ENCODE measurements at places on chromosomes 4 and X.

- DNase-seq, result peak; percentile 32
Measured at GRCh38 chr4:94642561-94642866, 115.2 kb upstream of the BMPR1B start.

DNA sequence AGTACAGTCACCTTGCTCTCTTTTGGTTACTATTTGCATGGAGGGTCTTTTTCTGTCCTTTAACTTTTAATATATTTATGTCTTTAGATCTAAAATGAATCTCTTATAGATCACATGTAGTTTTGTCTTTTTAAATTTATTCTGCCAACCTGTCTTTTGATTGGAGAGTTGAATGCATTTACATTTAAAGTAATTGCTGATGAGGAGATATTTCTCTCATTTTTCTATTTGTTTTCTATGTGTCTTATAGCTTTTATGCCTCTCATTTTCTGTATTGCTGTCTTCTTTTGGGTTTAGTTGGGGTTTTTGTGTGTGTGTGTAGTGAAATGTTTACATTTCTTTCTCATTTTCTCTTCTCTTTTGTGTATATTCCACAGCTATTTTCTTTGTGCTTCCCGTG, 123.5 kb downstream of the TBC1D19 start:
- no peak for DNase-seq

GRCh38 chr4:32429151-32429550, 1709.0 kb downstream of the PCDH7 start:
- no peak for DNase-seq

GRCh38 chr4:1910643-1911042, 39.5 kb downstream of the NSD2 start:
- no peak for DNase-seq

- no peak for DNase-seq
Measured at GRCh38 chr4:8055206-8055605, 103.4 kb downstream of the ABLIM2 start.

GRCh38 chr4:1210971-1211370, 38.0 kb downstream of the CTBP1 start:
- DNase-seq, result no peak

GRCh38 chrX:97756879-97757278, 873.2 kb downstream of the RPA4 start:
- no peak for DNase-seq

DNA sequence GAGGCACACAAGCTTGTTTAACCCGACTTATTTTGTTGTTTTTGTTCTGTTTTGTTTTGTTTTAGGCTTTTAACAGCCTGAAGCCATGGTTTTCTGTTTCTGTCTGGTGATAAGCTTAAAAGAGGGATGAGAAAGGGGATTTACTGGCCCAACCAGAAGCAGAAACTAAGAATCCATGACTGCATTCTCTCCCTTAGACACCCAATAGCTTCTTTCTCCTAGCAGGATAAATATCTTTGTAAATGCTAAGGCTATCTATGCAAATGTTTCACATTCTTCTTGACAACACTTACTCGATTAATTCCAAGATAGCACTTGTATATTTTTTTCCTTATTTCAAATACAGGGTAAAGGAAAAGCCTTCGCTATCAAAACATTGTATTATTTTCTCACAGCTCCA, 53.7 kb upstream of the SMAD1 start:
- no peak for DNase-seq

DNA sequence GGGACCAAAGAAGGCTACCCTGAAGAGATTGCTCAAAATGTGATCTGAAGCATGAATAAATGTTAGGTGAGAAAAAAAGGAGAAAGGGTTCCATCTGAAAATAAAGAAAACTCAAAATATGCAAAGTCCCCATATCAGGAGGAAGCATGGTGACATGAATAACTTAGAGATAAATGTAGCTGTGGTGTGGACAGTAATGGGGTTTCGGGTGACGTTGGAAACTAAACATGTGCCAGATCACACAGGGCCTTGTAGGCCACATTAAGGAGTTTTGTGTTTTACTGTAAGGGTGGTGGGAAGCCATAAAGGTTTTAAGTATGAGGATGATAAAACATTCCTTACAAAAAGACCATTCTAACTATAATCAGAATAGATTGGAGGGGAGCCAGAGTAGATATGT, 40.3 kb upstream of the ACSL4 start:
- no peak for DNase-seq

DNA sequence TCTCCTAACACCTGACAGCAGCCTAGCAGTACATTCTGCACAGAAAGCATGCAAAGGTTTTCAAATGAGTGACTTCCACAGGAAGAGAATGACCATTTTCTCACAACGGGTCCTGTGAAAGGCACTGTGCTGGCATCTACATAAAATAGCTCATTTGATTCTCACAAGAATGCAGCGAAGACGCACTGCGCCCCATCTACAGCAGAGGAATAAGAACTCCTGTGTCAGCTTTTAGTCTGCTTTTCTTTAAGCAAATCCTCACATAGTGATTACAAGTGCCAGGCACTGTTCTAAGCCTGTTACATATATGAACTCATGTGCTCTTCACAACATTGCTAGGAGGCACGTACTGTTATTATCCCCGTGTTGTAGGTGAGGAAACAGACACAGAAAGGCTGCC, 62.5 kb downstream of the AFAP1 start:
- DNase-seq, result no peak

DNA sequence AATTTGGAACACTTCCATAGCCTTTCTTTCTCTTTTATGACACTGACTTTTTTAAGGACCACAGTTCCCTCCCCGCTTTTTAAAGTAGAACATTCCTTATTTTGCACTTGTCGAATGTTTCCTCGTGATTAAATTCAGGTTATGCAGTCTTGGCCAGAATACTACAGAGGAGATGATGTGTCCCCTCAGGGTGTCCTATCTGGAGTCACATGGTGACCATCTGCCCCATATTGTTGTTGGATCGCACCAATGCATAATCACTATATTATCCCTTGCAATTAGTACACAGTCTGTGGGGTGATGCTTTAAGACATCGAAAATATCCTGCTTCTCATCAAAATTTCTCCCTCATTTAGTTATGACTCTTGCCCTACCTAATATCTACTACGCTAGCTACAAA, 27.4 kb downstream of the WDFY3 start:
- DNase-seq, result no peak

DNA sequence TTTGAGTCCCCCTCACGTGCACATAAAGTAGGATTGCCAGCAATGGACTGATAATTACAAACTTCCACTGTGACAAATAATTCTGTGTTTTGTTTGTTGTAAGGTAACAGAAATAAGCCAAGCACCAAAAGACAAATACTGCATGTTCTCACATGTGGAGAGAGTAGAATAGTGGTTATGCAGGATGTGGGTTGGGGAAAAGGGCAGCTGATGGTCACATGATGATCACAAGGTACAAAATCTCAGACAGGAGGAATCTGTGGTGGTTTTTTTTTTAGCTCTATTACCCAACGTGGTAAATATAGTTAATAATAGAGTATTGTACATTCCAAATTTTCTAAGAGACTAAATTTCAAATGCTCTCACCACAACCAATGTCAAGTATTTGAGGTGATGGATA, 182.3 kb downstream of the BANK1 start:
- no peak for DNase-seq

GRCh38 chrX:54891573-54891972, 29.1 kb upstream of the TRO start:
- no peak for DNase-seq

DNA sequence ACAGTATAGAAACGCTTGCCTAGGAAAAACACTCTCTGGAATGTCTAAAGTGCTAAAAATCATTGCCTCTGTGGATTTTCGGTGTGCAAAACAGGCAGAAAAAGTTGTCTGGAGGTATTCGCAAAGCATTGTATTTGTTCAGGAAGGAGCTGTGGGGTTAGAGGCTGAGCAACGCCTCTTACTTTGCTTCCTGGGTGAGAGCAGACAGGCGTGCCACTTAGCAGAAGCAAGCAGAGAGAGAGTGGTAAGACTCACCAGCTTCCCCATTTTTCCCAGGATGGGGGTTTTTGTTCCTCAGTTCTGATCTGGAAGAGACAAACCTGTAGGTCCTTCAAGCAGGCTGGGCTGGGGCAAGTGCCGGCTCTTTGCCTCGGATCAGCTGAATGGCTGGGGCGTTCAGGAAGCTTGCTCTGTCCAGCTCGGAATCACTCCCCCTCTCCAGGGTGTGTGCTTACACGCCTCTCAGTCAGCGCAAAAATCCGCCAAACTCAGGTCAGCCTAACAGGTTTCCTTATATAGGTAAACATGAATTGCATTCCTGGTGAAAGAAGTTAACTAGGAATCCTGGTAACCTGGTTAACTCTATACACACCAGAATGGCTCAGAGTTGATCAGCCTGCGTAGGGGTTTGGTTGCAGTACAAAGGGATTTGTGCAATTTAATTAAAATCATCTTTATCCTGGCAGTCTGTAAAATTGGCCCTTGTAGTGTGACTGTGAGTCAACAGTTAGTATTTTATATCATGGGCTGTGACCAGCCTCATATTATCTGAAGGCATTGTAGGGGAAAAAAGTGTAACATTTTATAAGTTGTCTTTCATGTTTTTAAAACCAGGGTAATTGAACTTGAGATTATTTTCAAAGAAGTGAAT, 213.1 kb upstream of the MID1 start:
- no peak for DNase-seq

DNA sequence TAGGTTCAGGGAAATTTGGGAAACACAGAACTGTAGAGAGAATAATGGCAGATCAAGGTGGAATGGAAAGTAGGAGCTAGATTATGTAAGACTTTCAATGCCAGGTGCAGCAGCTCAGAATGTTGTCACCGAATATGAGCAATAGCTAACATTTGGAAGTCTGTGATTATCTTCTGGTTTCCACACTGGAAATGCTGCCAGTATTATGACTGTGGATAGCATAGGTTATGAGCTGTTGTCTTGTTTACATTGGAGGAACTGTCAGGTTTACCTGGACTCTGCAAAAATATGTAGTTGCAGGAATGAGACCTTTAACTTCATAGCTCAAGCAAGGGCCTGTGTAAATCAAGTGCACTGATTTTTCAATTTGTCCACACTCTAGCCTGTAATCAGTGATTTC, 26.0 kb upstream of the TAF9B start:
- no peak for DNase-seq

GRCh38 chrX:100913111-100913510, 15.6 kb downstream of the XKRX start:
- DNase-seq, result no peak

- no peak for DNase-seq
Measured at GRCh38 chr4:65508168-65508567, 162.1 kb downstream of the EPHA5 start.

DNA sequence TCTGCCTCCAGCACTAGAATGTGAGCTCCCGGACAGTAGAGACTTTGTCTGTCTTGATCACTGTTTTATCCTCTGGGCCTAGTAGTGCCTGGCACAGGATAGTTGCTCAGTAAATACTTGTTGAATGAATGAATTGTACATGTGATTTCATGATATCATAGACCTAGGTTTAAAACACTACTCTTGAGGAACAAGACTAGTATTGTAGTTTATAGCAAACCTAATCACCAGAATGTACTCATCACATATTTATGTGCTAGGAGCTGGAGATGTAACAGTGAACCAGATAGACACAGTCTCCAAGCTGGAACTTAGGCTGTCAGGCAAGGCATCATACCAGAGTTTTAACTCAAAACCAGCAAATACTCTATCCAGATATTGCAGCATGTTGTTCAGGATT, 23.5 kb downstream of the GAB3 start:
- no peak for DNase-seq

DNA sequence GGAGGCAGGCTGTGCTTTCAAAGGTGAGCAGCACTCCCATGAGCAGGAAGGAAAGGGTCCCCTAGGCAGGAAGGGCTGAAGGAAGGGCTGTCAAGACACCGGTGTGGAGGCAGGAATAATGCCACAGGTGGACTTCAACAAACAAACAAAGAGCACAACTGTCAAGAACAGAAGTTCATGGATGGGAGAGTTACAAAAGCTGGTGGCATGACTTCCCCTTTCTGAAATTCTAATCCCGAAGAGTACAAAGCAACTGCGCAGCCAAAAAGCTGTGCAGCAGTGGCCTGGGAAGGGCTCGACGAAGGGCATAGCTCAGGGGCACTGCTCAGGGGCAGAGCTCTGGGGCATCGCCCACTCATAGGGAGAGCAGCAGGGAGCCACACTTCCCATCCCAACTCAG, 582.3 kb upstream of the DIPK2B start:
- no peak for DNase-seq

GRCh38 chr4:175033162-175033561, 115.0 kb downstream of the ADAM29 start:
- DNase-seq, result no peak

DNA sequence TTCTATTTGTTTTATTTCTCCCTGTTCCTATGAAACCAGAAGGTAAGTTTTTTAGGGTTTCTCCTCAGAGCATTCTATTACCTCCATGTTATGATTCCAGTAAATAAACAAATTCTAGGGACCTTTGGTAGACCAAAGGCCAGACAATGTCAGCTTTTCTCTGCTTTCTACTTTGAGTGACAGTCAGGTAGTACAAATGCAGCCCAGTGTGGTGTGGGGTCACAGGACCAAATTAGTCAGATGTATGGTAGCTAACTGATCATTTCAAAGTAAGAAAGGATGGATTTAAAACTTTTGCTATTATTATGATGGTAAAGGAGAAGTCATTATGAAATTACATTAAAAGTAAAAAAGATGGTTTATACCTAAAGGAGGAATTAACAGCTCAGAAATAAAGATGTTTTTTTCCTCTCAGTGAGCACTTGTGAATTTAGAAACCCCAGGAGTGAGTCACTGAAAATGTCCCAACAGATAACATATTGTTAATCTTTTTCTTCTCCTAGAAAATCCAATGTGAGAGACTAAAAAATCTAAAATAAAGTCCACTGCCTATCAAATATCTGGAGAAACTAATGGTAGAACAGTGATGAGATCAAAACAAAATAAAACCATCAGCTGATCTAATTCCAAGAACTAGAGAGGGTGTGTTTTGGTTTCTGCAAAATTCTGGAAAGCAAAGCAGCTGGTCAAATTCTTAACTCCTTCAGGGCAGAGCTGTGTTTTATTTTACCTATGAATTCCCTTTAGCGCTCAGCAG, 16.6 kb upstream of the KLHL2 start:
- no peak for DNase-seq

DNA sequence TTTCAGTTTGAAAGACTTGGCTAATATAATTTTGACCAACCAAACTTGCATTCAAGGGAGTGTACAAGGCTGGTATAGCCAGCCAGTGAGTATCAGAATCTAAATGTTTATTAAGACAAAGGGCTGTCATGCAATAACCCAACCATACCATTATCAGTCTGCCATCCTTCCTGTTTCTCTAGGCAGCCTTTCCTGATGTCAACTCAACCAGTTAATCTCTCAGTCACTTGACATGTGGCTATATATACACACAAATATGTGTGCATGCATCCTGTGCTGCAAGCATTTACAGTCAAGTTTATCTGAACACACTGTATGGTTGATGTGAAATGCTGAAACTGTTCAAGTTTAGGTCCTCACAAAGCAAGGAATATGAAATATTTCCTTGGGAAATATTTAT, 17.2 kb downstream of the BTK start:
- DNase-seq, result no peak

- DNase-seq, result no peak
Measured at GRCh38 chr4:43089730-43090129, 197.2 kb downstream of the GRXCR1 start.
